ENCODE measurements at places on chromosomes 2 and 18.

DNA sequence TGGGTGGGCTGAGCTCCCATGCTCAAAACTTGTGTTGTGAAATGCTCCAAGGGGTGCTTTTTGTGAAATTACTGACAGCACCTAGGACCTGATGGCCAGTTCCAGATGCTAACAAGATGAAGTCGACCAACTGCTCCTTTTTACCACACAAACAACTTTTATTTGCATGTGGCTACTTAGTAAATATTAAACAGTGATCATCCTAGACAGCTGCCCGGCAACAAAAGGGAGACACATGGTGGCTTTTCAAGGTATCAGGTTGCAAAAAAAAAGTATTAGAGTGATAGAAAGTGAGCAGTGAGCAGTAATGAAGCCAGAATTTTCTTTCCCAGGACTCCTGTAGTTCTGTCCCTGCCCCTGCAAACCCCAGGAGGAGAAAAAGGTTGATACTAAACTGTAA is 118.5 kb downstream of the RPIA start:
- DNase-seq = no peak

DNA sequence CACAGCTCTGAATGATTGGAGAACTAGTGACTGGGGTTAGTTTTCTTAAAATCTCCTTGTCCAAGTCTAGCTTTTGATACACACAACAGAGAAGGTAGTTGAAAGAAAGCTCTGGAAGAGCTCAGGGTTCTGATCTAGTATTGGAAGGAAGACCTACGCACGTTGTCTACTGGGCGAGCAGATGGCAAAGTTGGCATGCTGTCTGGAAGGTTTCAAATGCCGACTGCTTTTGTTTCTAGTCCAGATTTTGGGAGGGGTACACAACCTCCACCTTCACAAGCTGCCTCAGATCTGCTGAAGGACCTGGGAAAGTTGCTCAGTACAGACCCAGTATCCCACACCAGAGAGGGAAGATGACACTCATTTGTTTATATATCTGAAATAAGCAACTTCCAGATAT is 507.3 kb downstream of the RNF144A start:
- DNase-seq = no peak

DNA sequence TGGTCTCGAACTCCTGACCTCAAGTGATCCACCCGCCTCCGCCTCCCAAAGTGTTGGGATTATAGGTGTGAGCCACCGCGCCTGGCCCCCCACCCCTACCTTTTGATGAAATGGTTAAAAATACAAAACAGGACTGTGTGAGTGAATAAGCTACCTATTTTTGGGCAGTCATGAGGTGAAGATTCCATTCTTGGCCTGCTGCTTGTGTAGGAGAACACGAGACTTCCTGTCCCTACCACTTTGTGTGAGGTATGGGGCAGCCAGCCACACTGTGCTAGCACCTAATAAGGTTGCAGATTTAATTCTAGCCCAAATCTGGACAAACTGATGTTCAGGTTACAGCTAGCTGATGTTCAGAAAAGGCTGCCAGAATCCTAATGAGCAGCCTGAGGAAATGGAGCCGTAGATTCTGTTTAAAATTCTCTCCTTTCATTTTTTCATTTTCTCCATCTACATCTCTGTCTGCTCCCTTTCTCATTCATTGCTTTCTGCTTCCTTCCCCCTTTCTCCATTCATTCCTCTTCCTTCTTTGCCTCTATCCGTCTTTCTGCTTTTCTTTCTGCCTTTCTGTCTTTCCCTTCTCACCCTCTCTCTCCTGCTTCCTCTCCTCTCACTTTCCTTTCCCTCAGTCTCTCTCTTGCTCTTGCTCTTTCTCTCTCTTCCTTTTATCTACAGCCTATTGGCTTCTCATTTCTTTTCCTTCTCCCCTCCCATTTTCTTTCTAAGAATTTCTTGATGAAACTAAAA is 4.6 kb upstream of the LTBP1 start:
- DNase-seq = no peak

DNA sequence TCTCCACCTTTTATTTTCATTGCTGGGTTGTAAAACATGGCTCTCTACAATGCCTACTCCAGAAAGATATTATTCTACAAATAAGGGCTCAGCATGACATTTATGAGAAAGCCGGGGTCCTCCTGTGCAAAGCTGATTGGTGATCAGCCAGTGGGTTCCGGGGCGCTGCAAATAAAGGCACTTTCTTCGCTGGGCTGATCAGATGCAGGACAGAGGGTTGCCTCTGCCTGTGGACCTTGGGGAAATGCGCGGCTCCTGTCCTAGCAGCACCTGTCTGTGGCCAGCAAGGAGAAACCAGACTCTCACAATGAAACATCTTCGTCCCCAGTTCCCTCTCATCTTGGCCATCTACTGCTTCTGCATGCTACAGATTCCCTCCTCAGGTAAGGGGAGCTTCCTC is at the start of gene NMS:
Gene NMS (plus strand): TSS at position 301 of the 400 bp plus-strand sequence. CDS start 7 bp downstream, at position 308.
- no peak for DNase-seq

- no peak for DNase-seq
These were observed 209.9 kb downstream of the TNS1 start for GRCh38 chr2:217792626-217793527.

DNA sequence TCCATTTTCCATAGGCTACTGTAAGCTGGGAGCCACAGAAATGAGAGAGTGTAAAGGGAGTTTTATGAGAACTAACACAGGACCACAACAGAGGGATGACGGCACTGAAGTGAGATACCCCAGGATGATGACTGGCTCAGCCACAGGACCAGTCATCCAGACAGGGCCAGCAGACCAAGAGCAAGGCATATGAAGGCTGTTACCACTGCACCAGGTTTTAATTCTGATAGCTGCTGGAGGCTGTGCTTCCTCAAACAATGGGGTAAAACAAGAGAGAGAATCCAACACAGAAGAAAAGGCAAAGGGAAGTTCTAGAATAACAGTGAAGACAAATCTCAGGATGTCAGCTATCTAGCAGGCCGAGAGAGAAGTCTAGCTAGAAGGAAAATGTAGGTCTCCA is 94.9 kb downstream of the BCL2 start:
- no peak for DNase-seq

- no peak for DNase-seq
These were observed 166.3 kb upstream of the HDAC4 start for GRCh38 chr2:239566995-239567568.

GRCh38 chr2:119366161-119366648 is 429 bp downstream of the C2orf76 start:
- no peak for DNase-seq

DNA sequence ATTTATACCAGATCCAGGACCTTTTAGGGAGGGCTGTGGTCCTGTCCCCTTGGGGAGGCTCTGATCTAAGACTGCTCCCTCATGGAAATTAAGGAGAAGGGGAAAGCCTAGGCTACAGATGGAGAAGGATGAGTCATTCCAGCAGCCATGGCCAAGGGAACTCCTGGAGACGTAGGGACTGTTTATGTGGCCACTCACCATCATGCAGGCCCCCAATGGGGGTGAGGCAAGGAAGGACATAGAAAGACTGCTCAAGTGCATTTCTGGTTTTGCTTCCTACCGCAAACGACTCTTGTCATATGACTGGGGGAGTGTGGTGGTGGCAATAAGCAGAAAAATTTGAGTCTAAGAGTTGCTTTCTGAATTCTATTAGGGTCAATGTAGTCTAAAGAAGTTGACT is 54.0 kb upstream of the CYP1B1 start:
- DNase-seq = no peak

GRCh38 chr2:7719876-7720275 is 802.7 kb downstream of the RNF144A start:
- DNase-seq = no peak

- DNase-seq = no peak
These were observed 1.1 kb downstream of the NAT8 start for GRCh38 chr2:73640946-73641766.

- no peak for DNase-seq
These were observed 891.6 kb upstream of the ZEB2 start for GRCh38 chr2:145411493-145411892.

DNA sequence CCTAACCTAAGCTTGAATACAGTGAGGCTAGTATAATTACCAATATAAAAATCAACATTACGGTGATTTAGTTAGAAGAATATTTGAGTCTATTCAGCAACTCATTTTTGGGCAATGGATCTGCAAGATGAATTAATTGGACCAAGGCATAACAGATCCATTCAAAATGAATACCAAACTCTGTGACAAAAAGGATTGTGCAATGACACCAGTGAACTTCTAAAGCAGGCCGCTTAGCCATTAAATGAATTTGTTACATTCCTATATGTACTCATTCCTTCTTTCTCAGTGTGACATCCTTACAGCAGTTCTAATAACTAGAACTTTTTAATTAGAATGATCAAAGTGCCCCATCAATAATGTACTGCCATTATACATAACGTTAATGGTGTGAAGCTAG is 44.3 kb downstream of the ZC3H15 start:
- DNase-seq = no peak

- DNase-seq = no peak
These were observed 5.8 kb downstream of the ANKRD53 start for GRCh38 chr2:70984228-70984575.

DNA sequence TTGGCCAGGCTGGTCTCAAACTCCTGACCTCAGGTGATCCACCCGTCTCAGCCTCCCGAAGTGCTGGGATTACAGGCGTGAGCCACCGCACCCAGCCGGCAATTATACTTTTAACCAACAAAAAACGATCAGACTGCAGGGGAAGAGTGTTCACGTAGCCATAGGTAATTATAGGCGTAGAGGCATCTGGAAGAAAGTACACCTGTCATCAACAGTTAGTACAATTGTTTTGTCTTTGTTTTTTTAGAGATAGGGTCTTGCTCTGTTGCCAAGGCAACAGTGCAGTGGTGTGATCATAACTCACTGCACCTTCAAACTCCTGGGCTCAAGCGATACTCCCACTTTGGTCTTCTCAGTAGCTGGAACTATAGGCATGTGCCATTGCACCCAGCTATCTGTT is 20.0 kb downstream of the ST3GAL5 start:
- no peak for DNase-seq

DNA sequence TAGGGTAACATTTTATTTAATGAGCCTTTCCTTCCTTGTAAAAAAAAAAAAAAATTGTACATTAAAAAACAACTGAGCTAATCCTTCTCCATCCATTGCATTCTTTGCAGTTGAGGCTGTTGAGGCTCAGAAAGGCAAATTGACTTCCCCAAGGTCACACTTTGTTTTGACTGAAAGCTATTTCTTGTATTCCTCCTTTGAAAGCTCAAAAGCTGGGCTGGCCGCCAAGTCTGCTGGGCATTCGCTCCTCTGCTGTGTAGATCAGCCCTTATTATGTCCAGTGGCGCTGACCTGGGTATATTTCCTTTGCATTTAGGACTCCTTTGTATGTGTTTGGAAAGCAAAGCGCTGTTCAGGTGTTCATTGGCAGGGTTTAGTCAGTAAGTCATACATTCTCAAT is 44.0 kb downstream of the SGPP2 start:
- no peak for DNase-seq

DNA sequence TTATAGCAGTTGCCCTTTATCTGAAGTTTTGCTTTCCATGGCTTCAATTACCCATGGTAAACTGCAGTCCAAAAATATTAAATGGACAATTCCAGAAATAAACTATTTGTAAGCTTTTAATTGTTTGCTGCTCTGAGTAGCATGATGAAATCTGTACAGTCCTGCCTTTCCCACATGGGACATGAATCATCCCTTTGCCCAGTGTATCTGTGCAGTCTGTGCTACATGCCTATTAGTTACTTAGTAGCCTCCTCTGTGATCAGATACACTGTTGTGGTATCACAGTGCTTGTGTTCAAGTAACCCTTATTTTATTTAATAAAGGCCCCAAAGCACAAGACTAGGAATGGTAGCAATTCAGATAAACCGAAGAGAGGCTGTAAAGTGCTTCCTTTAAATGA is 810.6 kb upstream of the PIK3C3 start:
- no peak for DNase-seq

GRCh38 chr18:31316974-31317373 is 986 bp upstream of the DSG1 start:
- DNase-seq = no peak

GRCh38 chr18:58091099-58091611 is 47.1 kb downstream of the NEDD4L start:
- no peak for DNase-seq

DNA sequence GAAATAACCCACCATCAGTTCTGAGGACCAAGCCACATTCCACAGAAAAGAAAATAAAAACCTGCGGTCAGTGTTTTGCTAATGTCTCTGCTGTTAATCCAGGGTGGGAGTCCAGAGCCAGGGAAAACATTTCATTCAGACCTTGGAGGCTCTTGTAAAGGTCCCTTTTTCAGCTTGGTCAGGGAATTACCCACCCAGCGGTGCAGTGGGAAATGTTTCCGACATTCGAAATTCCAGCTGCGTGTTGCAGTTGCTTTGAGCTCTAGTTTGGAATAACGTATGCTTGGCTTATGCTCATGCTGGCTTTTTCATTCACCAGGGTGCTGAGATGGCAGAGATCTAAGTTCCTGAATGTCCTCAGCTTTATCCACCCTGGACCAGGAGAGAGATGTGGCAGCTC is 219.1 kb downstream of the TRIB2 start:
- DNase-seq = no peak

- DNase-seq = no peak
These were observed 21.6 kb downstream of the SESTD1 start for GRCh38 chr2:179243046-179243445.

DNA sequence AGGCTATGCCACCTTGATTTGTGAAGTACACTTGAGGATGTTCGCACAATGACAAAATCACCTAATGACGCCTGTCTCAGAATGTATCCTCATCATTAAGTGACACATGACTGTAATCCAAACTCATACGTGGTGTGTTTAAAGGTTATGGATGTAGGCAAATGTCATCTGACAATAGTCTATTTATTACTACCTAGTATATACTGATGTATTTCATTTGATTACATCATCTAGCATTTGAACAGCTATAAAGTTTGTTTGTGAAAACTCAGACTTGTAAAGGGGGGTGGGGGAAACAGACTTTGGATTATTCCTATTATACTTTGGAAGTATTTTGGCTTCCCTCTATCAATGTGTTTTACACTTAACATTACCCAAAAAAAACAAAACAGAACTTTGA is 129.9 kb downstream of the TANC1 start:
- DNase-seq = no peak

DNA sequence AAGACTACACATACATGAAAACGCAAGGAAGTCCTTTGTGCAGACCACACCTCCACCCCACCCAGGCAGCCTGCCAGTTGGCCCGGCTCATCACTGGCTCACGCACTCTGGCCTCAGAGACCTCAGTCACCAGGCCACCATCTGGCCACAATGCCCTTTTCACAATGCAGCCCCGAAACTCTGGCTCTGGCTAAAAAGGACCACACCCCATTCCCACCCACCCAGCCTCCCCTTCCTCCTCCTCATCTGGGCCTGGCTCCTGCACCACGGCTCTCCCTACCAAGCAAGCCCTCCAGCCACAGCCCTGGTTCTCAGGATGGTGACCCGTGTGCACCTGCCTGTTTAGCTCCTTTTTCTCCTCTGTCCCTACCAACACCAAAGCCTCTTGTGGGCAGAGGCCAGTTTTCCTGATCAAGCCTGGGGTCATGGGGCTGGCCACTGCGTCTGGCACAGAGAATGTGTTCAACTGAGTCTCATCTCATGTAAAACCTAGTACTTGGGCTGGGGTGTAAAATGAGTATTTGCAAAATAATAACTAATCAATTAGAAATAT is 7.4 kb downstream of the HDAC4 start:
- no peak for DNase-seq
